NCI-H226 (cell line): ENCODE measurements at places on chromosomes 11 and 22.

GRCh38 chr22:23478175-23478574, 101.9 kb downstream of the IGLL1 start:
- no peak for DNase-seq

DNA sequence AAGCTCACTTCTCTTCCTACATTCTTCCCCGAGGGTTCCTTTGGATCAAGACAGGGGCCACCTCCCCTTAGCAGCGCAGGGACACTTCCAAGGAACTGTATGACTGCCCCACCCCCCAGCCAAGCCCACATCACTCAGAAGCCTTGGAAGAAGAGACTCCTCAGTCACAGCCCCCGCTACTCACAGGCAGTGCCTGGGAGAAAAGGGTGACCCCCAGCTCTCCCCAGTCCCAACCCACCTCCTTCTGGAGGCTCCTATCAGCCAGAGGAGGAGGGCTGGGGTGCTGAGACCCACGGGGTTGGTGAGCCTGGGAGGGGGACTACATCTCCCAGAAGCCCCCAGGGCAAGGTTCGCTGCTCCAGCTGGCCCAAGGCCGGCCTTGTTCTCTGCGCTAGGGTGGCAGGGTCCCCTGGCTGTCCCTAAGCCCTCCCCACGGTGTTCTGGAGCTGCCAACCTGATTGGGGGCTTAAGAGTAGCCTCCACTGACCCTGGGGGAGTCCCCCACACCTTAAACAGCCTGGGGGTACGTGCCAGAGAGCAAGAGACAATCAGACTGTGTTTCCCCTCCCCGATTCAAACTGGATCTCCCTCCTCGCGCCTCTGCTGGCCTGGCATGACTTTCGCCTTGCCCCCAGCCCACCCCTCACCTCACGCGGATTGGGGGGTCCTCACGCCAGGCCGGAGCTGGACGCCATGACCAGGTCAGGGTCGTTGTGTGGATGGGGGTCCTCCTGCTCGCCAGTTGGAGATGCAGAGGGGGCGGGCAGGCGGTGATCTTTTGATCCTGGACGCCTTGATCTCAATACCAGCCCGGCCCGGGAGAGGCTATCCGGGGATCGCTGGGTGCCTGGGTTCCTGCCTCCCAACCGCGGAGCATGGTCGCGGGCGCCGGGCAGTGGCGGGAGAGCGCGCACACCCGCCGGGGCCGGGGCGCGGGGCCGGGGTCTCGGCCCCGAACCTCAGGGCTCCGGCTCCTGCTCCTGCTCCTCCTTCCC, 838 bp downstream of the BCL9L start:
- DNase-seq = no peak

DNA sequence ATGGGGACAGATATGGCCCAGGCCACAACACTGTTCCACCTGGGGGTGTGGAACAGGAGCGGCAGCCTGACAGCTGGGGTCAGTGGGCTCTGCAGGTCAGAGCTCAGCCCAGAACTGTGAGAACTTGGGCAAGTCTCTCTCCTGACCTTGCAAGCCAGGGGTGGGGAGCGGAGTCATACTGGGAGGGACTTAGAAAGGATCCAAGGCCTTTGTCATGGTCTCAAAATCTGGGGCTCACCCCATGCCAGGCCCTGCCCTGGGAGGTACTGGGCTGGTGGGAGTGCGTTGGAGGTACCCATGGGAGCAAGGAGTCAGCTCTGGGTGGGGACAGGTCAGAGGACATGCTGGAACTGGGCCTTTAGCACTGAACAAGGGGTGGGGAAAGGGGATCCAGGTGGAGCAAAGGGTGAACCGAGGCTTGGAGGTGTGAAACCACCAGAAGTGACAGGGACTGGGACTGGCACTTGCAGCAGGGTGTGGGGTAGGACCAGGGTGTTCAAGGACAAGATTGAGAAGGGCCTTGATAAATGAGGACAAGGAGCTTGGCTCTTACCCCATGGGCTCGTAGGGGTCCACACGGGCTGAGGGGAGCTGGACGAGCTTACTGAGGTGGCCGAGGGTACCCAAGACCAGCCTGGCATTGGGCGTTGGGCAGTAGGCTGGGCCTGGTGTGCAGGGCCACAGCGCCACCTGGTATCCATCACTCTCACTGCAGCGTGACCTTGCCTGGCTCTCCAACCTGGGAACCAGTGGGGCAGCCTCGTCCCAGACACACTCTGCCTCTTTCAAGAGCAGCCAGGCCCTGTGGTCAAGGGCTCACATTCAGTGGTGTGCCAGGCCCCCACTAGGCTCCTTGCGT, 7.4 kb upstream of the PMM1 start:
- DNase-seq = no peak

DNA sequence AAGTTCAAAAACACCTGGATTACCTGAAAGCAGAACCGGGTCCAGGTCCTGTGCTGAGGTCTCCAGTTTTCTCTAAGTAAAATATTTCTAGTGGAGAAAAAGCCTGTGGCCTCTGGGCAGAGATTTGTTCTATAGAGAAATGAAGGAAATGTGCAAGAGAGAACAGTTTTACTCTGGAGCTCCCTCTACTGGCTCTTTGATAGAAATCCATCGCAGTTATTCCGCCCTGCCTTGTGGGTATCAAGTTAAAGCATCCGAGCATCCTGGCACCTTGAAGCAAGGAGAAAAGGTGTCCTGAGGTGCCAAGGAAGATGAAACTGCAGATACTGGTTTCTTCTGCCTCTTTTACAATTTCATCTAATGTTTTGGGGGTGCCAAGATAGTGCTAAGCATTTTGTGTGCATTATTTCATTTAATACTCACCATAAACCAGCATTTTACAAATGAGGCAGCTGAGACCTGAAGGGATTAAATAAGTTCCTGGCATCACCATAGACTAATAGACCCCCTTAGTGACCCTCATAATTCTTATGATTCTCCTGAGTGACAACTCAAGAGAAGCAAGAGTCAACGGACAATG, 113.1 kb upstream of the HSD17B12 start:
- no peak for DNase-seq

DNA sequence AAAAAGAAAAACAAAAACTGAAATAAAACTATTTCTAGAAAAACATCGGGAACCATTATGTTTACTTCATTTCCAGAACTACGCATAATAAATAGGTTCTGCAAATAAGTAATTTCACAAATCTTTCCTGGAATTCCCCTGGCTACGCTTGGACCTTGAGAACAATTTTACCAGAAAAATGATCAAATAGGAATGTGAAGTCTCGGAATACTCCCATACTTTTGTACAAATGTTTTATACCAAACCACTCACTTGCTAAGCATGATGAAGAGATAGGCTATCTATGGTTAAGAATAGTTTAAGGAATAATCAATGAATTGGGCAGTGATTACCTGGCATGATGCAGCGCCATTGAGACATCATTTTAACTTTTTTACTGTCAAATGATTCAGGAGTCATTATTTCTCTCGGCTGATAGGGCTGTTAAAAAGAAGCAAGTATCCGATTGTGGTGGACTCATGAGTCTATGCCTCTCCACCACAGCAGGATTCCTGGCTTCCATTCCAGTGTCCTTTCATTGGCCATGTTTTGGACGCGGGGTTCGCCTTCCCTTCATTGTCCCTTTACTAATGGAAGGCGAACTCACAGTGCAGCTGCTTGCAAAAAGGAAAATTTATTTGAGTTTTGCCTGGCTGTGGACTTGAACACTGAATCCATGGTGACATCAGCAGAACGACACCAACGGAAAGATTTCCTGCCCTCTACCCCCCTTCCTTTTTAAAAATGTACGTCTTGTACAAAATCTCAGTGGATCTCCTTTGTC, 39.9 kb upstream of the BLID start:
- DNase-seq = no peak

DNA sequence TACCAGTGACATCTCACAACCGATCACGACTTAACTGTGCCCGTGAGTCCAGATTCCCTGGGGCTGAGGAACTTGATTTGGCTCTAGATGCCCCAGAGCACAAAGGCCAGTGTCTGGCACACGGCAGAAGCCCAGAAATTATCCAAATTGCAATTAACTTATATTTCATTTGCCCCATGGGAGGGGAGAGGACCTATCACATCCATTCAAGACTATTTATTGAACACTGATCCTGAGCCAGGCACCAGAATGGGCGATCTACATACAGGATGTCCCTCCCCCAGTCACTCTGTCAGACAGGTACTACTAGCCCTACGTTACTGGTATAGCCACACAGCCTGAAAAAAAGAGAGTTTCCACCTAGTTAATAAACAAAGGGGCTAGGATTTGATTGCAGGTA, 5.1 kb downstream of the DNAL4 start:
- no peak for DNase-seq

DNA sequence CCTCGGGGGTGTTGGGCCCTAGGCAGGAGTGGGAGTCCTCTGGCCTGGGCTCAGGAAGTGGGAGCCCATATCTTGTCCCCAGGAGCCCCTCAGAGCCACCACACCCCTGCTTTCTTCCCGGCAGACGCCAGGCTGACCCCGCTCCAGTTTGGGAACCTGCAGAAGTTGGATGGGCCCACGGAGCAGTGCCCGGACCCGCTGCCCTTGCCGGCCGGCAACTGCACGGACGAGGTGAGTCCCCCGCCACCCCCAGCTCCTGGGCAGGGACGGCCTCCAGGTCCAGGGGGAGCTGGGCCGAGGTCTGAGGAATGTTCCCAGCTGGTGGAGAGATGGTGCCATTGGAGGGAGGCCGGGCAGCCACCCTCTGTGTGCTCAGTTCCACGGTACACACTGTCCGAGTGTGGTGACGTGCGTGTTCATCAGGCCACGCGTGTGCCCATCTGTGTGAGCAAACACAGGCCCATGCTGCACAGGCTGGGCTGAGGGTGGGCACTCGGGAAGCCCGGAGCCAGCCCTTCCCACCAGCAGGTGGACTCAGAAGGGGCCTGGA, 4.8 kb downstream of the MUC5B start:
- no peak for DNase-seq

GRCh38 chr11:6249770-6250555, 9.7 kb upstream of the CCKBR start:
- DNase-seq = peak; percentile 97

- DNase-seq = peak; percentile 84
Observed at GRCh38 chr22:46296257-46297150, at the start of gene GTSE1. GTSE1 (plus strand) TSS chr22:46296870; CDS start chr22:46297401, 531 bp downstream.

- no peak for DNase-seq
Observed at GRCh38 chr11:2740275-2740940, 40.6 kb upstream of the KCNQ1OT1 start.

GRCh38 chr11:121538054-121538453, 85.3 kb upstream of the SORL1-AS1 start:
- no peak for DNase-seq

DNA sequence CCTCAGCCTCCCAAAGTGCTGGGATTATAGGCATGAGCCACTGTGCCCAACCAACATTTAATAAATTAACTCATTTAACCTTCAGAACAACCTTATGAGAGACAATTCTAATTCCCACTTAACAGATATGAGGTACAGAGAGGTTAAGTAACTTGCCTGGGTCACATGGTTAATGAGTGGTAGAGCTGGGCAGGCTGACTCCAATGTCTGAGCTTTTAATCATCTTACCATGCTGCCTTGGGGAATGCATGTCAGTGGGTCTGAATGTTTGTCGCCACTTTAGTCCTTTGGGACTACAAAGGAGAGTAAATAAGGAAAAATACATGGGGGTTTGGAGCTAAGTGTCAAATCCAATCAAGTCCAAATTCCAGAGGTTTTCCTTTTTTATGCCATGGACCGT, 11.2 kb upstream of the PIK3C2A start:
- peak; percentile 20 for DNase-seq

DNA sequence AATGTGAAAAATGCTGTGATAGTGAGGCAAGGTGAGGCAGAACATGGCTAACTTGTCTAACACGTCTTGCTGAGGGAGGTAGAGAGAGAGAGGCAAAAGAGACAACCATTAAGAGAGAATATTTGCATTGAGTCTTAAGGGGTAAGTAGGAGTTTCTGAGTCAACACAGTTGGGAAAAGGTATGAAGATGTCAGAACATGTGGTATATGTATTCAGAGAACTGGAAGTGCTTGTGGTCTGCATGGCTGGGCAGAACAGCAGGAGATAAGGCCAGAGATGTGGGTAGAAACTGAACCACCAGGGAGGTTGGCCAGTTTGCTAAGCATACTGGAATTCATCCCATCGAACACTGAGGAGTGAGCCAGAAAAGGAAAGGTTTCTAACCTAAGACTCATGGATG, 25.0 kb upstream of the SLC5A1 start:
- DNase-seq = peak; percentile 72

DNA sequence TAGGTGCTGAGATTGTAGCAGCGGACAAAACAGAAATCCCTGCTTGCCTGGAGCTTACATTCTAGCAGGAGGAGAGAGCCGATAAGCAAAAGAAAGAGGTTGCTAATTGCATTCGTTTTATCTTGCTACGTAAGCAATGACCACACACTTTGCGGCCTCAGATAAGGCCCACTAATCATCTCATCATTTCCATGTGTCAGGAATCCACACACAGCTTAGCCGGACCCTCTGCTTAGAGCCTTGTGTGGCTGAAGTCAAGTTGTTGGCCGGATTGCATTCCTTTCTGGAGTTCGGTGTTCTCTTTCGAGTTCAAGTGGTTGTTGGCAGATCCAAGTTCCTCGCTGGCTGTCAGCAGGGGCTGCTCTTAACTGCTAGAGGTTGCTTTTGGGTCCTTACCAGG, 101.6 kb downstream of the CHST1 start:
- DNase-seq = no peak

GRCh38 chr22:20407829-20408228, 13.9 kb downstream of the ZNF74 start:
- no peak for DNase-seq

- no peak for DNase-seq
Observed at GRCh38 chr11:85572056-85572455, 55.1 kb downstream of the DLG2 start.

DNA sequence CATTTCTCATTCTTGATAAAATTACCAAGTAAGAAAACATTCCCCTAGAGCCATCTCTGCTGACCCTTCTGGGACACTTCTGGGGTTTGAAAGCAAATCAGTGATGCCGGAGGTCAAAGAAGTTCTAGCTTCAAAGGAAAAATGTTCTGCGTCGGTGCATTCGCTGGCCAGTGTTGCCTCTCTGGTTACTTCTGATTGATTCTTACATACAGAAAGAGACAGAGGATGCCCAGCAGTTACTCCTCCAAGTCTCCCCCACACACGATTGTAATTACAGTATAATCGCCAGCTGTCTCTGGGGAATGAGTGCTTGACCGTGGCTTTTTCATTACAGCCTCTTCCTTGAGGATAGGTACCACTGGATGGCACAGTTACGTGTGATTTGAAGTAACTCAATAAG, 150.9 kb downstream of the SNX19 start:
- DNase-seq = no peak

DNA sequence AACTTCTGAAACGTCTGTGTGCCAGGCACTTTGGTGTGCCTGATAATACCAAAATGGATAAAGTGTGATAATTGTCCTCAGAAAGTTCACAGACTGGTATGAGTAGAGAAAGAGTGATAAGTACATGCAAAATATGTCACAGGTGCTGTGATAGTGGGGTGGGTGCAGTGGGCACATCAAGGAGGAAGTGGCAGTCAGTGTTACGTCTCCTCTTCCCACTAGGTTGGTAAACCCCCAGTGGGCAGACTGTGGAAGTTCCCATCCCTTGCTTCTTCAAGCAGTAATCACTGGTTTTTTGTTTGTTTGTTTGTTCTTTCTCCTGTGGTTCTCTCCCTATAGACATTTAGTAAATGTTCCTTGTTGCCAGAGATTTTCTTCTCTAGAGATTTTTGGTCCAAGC, 5.4 kb downstream of the RNF121 start:
- no peak for DNase-seq

GRCh38 chr22:46056546-46057245, 79.7 kb upstream of the WNT7B start:
- DNase-seq = no peak

- DNase-seq = peak; percentile 36
Observed at GRCh38 chr11:28176351-28176750, 68.2 kb downstream of the METTL15 start.

GRCh38 chr22:20234760-20235388, 33.2 kb downstream of the RTN4R start:
- DNase-seq = no peak

- DNase-seq = no peak
Observed at GRCh38 chr11:6200975-6201374, 2.0 kb downstream of the OR52W1 start.
